ENCODE measurements at places on chromosomes 6 and 20. TPM values are rescaled to one million over a fixed set of nuclear protein-coding genes. Genes with fewer than 3 reads are reported as not detected.

The BPIFA1 gene
- total RNA-seq = not detected

The SIRPB2 gene
- total RNA-seq = 3.0 TPM

The WFDC12 gene
- not detected for total RNA-seq

The NNAT gene
- total RNA-seq = under 0.01 TPM

The SMLR1 gene
- total RNA-seq = not detected

The FAM83C gene
- total RNA-seq = not detected

The CCN6 gene
- total RNA-seq = not detected

The HLA-DRB5 gene
- total RNA-seq = not detected

The PRDM1 gene
- total RNA-seq = 0.30 TPM

The PRDM13 gene
- total RNA-seq = not detected

The FOXS1 gene
- not detected for total RNA-seq

The MRPL14 gene
- total RNA-seq = 83.2 TPM

The PARD6B gene
- total RNA-seq = 0.15 TPM

The NKAPL gene
- 0.30 TPM for total RNA-seq

The FAM184A gene
- total RNA-seq = under 0.01 TPM

The SLC17A4 gene
- not detected for total RNA-seq

The SS18L1 gene
- total RNA-seq = 6.7 TPM

The FAM162B gene
- total RNA-seq = 0.30 TPM

The BMP7 gene
- total RNA-seq = not detected

The SRXN1 gene
- 79.9 TPM for total RNA-seq

The ZNF311 gene
- 0.30 TPM for total RNA-seq

The NOX3 gene
- total RNA-seq = not detected

The KCNB1 gene
- total RNA-seq = under 0.01 TPM

The F13A1 gene
- not detected for total RNA-seq

The MUC21 gene
- not detected for total RNA-seq

The RAMACL gene
- 2.4 TPM for total RNA-seq

The C20orf204 gene
- total RNA-seq = 3.0 TPM

The BMP5 gene
- not detected for total RNA-seq

The MMP24 gene
- total RNA-seq = 0.32 TPM

The RAET1E gene
- 0.46 TPM for total RNA-seq

The SLC35D3 gene
- under 0.01 TPM for total RNA-seq

The RHAG gene
- not detected for total RNA-seq

The MICB gene
- 23.4 TPM for total RNA-seq

The ENPP5 gene
- not detected for total RNA-seq

The COL9A3 gene
- total RNA-seq = 0.97 TPM

The STX11 gene
- 4.5 TPM for total RNA-seq

The SPACA1 gene
- total RNA-seq = not detected

The POLR1H gene
- total RNA-seq = 49.2 TPM

The CENPW gene
- total RNA-seq = 28.9 TPM

The GPR63 gene
- not detected for total RNA-seq

The LPIN3 gene
- 3.6 TPM for total RNA-seq

The SNAP91 gene
- total RNA-seq = not detected

The CNPY3 gene
- total RNA-seq = 52.1 TPM

The CGA gene
- not detected for total RNA-seq

The SNAI1 gene
- 0.46 TPM for total RNA-seq

The HLA-DQA2 gene
- not detected for total RNA-seq

The MYLK2 gene
- 0.32 TPM for total RNA-seq

The PSMA7 gene
- 714 TPM for total RNA-seq

The SMIM29 gene
- total RNA-seq = 19.5 TPM

The NFATC2 gene
- total RNA-seq = 0.65 TPM

The SUMO4 gene
- 0.32 TPM for total RNA-seq

The PGBD1 gene
- total RNA-seq = 7.5 TPM

The HLA-DQB2 gene
- not detected for total RNA-seq

The CST2 gene
- not detected for total RNA-seq

The SRSF12 gene
- not detected for total RNA-seq

The SNX21 gene
- 32.5 TPM for total RNA-seq

The STMND1 gene
- total RNA-seq = not detected

The TP53TG5 gene
- total RNA-seq = not detected

Data from epithelial cell of umbilical artery (primary cell).